ENCODE measurements at places on chromosomes 1 and 21. TPM values are rescaled to one million over a fixed set of nuclear protein-coding genes. Genes with fewer than 3 reads are reported as not detected.

The WNT9A gene
- total RNA-seq: 2.9 TPM

DNA sequence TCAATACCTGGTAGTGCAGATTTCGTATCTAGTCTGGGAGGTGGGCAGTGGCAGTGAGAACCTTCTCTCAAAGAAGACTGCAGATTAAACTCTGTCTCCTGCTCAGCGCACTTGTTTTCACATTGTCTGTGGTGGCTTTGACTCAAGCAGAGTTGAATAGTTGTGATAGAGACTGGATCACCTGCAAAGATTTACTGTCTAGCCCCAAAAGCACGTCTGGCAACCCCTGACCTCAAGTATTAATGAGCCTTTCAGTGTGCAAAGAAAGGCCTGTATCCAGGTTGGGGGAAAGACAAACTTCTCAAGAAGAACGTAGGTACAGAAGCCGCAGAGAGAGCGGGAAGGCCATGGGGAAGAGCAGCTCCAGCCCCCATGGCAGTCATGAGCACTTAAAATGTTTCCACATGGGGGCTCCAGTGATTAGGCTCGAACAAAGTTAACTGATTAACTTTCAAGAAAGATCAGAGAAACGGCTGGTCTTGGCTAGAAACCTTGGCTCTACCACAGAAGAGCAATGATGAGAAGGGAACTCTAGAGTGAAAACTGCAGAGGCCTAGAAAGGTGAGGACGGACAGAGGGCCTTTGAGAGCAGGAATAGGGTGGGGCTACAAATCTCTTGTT is 15.2 kb downstream of the HENMT1 start:
- no peak for DNase-seq

DNA sequence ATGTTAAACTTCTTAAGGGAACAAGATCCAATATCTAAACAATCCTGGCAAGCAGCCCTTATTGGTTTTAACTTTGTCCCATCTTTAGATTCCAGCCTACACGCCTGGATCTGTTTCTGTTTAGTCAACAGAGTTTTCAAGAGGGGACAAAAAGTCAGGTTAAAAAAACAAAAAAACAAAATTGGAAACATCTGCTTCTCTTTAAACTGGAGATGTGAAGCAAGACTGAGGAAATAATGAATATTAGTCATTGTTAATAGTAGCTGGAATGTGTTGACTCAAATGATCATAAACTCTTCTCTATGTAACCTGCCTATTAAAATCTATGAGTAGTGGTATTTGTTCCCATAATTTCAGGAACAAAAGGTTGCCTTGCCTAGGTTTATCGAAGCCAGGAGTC is 55.0 kb downstream of the NID1 start:
- DNase-seq: no peak

The CD46 gene
- 143 TPM for total RNA-seq

DNA sequence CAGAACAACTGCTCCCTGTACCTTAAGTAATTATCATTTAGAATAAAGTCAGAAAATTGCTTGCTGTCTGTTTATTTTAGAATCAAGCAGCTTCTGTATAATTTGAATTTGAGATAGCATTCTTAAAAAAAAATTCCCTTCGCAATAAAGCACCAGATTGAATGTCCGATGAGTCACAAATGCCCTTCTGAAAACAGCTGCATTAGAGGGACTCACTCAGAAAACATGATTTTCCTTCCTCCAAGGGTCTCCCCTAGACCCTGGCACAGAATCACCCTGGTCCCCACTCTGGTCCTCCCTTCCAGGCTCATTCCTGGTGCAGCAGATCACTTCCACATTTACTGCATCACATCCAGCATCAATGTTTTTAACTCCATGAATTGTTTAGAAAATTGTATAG is 471.1 kb upstream of the VAMP3 start:
- peak; percentile 40 for DNase-seq

DNA sequence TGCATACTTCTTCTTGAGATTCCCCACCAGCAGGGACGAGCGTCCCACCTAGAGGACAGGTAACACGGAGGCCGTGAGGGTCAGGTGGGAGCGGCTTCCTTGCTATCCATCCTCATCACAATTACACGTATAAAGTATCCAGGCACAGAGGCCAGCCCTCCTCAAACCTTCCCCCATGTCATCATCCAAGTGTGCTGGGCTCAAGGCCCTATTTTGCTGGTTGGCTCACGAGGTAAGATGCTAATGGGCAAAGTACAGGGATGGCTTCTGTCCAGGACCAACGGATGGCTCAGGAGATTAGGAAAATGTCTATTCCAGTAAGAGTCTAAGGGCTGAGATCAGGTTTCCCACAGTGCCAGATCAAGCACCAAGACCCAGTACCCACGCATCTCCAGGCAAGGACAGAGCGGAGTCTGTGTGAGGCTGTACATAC is 11.5 kb upstream of the A3GALT2 start:
- DNase-seq: no peak

GRCh38 chr1:48693180-48693579 is 83.5 kb downstream of the BEND5 start:
- no peak for DNase-seq

DNA sequence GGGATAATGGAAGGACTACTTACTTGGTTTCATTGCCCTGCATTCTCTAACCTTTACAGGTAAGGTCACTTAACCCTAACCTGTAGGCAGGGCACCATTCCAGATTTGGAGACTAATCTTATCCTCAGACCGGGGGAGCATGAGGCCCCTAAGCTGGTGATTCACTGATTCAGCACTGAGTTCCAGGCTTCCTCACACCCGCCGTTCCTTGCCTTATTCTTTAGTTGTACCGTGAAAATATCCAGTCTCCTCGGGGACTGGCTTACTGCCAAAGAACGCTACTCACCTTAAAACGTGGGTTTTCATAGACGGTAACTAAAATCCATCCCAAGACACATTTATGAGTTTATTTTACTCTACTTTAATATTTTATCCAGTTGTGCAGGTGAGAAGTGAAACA is 44.3 kb upstream of the COL24A1 start:
- no peak for DNase-seq

GRCh38 chr1:33848205-33848937 is 15.5 kb upstream of the HMGB4 start:
- DNase-seq: no peak

DNA sequence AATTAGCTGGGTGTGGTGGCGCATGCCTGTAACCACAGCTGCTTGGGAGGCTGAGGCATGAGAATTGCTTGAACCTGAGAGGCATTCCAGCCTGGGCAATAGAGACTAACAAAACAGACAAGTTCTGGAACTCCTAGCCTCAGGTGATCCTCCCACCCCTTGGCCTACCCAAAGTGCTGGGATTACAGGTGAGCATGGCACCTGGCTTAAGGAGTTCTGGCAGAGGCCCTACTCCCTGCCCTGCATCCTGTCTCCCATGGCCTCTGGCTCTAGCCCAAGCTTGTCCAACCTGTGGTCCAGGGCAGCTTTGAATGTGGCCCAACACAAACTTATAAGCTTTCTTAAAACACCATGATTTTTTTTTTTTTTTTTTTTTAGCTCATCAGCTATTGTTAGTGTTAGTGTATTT is 20.4 kb downstream of the TOMM20 start:
- no peak for DNase-seq

- DNase-seq: no peak
These were observed 209.3 kb downstream of the GABPA start for GRCh38 chr21:25944082-25944481.

The FCRL4 gene
- not detected for total RNA-seq

- no peak for DNase-seq
These were observed 59.2 kb downstream of the WARS2 start for GRCh38 chr1:119081267-119081666.

GRCh38 chr1:239233626-239234025 is 152.7 kb upstream of the CHRM3 start:
- DNase-seq: no peak

The CDK18 gene
- 27.0 TPM for total RNA-seq

DNA sequence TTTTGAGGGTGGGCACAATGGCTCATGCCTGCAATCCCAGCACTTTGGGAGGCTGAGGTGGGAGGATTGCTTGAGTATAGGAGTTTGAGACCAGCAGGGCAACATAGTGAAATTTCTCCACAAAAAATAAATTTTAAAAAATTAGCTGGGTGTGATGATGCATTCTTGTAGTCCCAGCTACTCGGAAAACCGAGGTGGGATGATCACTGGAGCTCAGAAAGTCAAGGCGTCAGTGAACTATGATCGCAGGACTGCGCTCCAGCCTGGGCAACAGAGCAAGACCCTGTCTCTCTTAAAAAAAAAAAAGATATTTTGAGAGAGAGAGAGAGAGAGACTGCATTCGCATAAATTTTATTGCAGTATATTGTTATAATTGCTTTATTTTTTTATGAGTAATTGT is 75.9 kb upstream of the B3GALT5 start:
- no peak for DNase-seq

DNA sequence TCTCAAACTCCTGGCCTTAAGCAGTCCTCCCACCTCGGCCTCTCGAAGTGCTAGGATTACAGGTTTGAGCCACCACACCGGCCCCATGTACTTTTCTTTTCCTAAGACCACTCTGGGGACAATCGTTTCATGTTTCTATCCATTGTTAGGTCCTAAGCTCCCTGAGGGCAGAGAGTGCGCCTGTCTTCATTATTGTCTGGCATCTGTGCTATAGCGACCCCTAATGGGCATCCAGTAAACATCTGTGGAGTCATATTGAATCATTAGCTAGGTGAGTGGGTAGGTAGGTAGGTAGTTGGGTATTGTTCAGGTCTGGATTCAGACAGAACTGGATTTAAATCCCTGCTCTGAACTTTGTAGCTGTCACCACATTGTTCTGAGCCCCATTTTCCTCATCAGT is 66.1 kb downstream of the TMEM53 start:
- DNase-seq: no peak

The TNFRSF14 gene
- 49.6 TPM for total RNA-seq

DNA sequence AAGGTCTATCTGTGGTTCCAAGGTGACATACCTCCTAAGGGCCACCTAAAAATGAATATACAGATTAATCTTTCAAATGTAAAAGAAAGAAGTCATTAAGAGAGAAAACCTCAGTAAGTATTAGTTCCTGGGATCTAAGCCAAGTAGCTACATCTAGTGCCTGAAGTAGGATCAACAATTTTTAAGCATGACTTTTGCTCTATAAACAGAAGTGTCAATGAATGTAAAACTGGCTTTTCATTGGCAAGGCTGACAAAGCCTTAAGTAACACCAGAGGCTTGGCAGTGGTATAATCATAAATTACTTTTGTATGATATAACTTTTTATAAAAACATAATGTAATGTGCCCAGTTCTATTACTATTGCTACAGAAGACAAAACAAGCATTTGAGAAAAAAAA is 12.2 kb upstream of the ACADM start:
- no peak for DNase-seq

The ANGPTL7 gene
- 8.6 TPM for total RNA-seq

DNA sequence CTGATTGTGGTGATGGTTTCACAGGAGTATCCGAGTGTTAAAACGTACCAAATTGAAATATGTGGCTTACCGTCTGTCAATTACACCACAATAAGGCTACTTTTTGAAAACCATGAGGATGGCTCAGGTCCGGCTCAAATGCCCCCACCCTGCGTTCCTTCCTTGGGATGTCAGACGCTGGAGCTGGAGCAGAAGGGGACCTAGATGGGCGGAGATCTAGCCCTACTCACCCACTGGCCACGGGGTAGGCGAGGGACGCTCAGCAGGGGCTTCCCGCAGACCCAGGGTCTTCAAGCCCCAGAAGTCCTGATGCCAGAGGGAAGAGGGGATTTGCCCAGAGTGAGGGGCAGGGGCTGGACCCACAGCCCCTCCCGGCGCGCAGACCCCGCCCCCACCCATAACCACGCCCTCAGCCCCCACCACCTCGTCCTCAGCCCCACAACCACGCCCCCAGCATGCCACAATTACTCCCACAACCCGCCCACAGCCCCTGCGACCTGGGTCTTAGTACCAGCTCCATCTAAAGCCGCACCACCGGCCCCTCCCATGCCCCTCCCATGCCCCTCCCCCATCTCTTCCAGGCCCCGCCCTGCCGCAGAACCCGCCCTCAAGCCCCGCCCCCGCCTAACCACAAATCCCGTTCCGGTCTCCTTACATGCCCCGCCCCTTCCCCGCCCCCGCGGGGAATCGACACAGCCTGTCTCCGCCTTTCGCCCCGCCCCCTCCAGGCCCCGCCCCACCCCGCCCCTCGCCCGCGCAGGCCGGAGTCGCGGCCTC is at the start of gene LRRC3:
Gene LRRC3, plus strand, starts transcription at position 764 of the 777 bp plus-strand sequence. CDS start 1,135 bp downstream, outside the sequence.
- no peak for DNase-seq

The VANGL2 gene
- total RNA-seq: 11.0 TPM

DNA sequence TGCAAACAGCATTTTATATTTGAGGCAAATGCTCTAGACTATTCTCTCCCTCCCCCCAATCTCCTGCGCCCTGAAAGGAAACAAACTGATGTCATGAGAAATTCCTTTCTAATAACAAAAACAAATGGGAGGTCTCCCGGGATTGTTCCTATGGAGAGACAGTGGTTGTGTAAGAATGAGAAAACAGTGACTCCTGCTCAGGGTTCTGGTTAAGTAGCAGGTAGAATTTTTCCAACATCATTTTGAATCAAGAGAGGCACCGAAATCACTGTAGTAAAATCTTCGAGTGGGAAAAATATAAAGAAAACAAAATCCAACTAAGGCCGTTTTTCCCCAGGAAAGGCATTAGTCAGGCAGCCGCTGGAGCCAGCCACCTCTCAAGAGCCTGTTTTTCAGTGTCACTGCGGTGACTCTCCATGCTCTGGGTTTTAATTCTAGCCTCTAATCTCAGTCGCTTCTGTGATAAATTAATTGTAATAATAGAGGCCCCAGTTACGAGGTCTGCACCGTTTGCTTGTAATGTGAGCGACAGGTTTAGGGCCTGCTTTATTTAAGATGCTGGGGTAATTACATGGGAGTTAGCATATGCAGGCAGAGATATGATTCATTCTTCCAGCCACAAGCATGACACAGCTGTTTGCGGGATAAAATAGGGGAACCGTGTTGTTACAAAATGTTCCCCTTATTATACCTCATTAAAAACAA is 80.3 kb downstream of the RNF220 start:
- DNase-seq: no peak

DNA sequence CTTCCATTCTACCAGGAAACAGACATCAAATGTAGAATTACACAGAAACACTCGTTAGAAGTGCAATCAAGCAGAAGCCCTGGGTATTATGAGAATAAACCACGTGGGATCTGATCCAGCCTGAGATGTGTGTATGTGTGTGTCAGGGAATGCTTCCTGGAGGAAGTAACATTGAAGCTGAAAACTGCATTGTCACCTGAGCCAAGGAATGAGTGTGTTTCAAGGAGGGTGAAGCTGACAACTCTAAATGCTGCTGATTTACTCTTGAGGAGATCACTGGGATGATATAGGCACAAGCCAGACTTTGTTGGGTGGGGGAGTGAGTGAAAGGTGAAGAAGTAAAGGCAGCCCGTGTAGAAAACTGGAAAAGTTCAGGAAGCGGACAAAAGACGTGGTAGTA is 27.6 kb downstream of the FAAH start:
- no peak for DNase-seq

- DNase-seq: no peak
These were observed 190.9 kb downstream of the SIPA1L2 start for GRCh38 chr1:232439011-232439410.

The CDKN2C gene
- total RNA-seq: 22.8 TPM

Measured in vagina (tissue), 2 donors.